BJ (cell line): ENCODE measurements at places on chromosomes 7 and 10.

DNA sequence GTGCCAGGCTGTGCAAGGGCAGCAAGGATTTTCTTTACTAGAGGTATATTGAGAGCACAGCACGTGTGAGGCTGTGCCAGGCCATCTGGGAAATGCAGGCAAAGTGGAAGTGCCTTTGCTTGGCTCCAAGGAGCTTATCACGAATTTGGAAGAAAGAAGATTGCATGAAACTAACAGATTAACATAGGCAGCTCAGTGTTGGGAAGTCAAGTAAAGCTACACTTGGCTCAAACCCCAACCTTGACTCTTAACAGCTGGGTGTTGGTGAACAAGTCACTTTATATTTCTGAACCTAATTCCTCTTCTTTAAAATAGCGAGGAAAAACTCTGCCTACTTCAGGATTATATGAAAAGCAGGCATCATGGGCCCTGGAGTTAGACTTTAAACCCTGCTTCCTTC is 105.2 kb downstream of the PLCE1 start:
- no peak for DNase-seq

DNA sequence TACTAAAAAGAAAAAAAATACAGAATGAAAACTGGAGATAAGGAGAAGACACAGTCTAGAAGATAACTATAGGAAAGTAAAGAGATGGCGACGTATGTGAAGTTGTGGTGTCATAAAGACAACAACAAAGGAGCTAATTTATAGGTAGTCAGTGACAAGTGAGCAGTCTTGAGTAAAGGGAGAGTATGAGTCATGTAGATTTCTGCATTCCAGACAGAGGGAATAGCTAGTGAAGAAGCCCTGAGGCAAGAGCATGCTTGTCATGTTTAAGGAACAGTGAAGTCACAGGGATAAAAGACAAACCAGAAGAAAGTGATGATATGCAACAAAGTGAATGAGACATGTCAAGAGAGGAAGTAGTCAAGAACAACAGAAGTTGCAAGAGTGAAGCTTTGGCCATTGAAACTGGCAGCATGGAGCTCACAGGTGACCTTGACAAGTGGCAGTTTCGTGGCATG is 2.3 kb upstream of the MIOS start:
- peak; percentile 75 for DNase-seq

DNA sequence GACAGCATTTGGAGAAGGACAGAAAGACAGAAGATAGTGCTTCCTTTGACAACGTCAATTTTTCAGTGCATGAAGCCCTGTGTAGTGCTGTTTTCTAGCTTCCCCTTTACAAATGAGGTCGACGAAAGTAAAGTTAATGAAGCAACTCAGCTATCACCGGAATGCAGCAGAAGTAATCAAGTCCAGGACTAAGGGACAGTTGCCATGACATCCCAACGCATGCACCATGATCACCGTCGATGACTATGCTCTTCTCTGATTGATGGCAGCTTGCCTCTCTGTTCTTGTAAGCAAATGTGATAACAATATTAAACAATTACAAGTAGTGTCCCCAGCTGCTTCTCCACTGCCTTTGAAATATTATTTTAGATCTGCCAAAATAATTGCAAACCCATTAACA is 205.8 kb downstream of the FRMD4A start:
- DNase-seq, result no peak

- no peak for DNase-seq
Measured at GRCh38 chr7:101233907-101234547, 3.6 kb downstream of the CLDN15 start.

GRCh38 chr10:36097696-36098095 is 455.6 kb upstream of the FZD8 start:
- DNase-seq, result no peak

GRCh38 chr7:135601182-135601581 is 43.5 kb downstream of the NUP205 start:
- DNase-seq, result no peak

GRCh38 chr7:10672186-10672585 is 301.5 kb upstream of the PHF14 start:
- DNase-seq, result no peak

GRCh38 chr7:135168001-135168400 is 2.5 kb downstream of the CYREN start:
- DNase-seq, result no peak

GRCh38 chr10:5596611-5597341 is 69.6 kb downstream of the ASB13 start:
- no peak for DNase-seq

- DNase-seq, result no peak
Measured at GRCh38 chr7:4123823-4124222, 558.3 kb upstream of the FOXK1 start.

DNA sequence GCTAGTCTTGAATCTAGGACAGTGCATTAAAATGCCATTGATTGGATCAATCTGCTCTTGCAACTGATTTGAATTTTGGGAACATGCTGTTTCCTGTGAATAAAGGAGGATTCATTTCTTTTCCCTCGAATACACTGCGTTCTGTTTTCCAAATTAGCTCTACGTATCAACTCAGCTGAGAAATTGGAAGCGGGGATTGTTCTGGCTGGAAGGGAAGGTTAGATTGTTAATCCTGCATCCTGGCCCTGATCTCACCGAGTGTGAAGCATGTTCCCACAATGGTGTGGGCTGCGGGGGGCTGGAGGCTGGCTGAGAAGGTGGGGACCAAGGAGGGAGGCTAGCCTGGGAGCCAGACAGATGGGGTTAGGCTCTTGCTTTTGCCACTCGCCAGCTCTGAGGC is 17.6 kb downstream of the HTRA1 start:
- no peak for DNase-seq

DNA sequence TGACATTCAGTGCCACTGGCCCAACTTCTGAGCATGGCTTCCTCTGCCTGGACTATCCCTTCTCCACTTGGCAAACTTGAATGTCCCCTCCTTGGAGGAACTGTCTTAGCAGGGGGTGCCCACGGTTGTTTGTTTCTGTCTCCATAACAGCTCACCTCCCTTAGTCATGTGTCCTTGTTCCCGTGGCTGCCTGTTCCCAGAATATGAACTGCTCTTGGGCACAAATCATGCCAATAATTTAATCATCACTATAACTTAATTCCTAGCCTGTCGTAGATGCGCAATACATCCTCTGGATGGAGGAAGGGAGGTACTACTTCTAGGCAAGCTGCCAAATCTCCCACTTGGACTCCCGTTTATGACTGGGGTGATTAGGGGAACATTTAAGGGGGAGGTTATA is 173.1 kb downstream of the MYOF start:
- no peak for DNase-seq
